ENCODE measurements at places on chromosomes 11 and 22.

DNA sequence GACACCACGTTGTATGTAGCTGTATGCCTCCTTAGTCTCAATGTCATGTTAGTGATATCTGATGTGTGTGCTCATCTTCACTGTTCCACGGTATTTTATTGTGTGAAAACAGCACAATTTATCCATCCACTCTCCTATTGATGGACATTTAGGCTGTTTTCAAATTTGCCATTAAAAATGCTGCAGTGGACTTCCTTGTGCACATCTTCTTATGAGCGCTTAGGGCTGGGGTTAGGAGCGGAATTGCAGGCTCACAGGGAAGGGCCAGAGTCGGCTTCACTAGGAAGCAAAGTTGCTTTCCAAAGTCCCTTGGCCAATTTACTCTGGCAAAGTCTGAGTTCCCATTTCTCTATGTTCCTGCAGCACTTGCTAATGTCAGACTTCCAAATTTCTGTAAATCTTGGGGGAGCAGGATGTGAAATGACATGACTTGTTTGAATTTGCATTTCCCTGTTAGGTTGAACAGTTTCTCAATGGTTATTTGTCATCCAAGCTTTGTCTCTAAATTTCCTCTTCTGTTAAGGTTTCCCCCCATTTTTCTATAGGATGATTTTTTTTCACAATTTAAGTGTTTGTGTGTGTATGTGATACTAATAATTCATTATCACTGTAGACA lies 75.4 kb downstream of the MYEOV start:
- DNase-seq, result no peak

- peak; percentile 95 for DNase-seq
Observed at GRCh38 chr11:94731880-94732601, 36.1 kb upstream of the AMOTL1 start.

- peak; percentile 90 for DNase-seq
Observed at GRCh38 chr22:49936018-49936972, 17.9 kb downstream of the CRELD2 start.

DNA sequence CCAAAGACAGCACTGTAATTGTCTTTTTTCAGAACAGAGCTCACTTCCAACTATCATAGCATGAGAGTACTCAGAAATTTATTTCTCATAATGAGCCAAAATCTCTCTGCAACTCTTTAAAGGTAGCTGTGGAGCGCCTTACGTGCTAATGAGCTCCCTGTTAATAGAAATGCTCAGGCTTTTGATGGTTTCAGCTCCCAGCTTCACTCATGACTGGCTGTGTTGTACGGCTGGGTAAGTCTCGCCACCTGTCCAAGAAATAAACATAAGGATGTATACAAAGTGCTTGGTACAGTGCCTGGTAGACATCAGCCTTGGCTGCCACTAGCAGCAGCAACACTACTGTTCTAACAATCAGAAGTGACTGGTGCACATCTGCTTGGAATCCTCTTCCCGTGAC lies 109.4 kb downstream of the LDLRAD3 start:
- DNase-seq, result no peak

DNA sequence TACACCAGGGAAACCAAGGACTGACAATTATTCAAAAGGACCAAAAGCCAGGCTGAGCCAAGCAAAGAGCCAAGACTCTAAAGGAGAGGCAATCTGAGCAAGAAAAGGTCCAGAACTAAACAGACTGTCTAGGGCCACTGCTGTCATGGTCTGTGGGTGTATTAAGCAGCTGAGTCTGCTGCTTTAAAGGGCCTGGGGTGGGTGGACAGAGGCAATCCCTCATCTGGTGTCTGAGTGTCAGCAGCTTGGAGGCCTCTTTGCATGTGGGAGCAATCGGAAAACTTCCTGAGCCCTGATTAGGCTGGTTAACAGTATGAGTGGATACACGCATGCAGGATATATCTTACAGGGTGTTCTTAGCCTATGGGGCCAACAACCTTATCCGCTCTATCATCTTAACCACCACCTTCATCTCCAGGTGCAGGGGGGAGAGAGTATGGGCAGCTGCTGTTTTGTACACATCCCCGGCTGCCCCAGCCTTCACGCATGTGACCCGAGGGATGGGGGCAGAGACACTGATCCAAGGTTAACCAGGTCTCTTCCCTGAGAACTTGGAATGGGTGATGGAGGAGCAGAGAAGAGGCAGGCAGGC lies 67.5 kb upstream of the TIMP3 start:
- no peak for DNase-seq

- DNase-seq, result no peak
Observed at GRCh38 chr11:91869686-91870085, 354.9 kb upstream of the FAT3 start.

DNA sequence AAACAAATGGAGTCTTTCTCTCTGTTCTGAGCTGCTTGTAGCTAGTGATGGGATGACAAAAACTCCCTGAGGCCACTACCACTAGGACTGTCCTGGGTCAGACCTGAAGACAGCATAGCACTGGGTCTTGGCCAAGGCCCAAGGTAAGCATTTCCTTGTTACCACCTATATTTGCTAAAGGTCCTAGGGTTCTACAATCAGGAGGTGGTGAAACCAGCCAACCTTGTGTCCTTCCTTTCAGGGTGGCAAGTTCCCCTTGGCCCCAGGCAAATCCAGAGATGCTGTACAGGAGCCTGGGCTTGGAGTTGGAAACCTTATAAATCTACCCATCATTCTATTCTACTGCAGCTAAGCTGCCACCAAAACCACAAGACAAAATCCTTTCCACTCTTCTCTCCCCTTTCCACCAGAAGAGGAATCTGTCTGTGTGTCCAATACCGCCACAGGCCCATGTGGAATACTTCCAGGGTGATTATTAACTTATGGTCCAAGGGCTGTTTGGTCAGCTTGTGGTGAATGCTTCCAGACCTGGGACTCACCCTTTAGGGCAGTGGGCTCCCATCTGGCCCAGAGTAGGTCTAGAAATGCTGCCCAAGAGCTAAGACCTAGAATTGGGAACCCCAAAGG lies 16.8 kb downstream of the SLC22A25 start:
- DNase-seq, result no peak

DNA sequence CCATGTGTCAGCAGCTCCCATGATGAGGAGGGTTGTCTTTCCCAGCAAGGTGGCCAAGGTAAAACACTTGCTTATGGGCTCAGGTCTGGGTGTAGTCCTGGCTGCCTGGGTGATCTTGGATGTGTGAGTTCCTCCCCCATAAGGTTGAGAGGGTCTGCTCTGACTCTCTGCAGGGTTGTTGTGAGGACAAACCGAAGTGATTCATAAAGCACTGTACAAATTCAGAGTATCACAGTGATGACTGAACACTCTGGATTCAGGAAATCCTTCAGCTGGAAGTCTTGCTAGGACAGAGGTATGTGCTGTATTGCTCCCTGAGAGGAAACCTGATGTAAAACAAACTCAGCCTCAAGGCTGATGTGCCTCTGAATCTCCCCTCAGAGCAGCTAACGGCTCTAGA lies 220.9 kb upstream of the PITPNB start:
- peak; percentile 93 for DNase-seq

- DNase-seq, result no peak
Observed at GRCh38 chr22:29208879-29209623, 3.4 kb downstream of the EMID1 start.

DNA sequence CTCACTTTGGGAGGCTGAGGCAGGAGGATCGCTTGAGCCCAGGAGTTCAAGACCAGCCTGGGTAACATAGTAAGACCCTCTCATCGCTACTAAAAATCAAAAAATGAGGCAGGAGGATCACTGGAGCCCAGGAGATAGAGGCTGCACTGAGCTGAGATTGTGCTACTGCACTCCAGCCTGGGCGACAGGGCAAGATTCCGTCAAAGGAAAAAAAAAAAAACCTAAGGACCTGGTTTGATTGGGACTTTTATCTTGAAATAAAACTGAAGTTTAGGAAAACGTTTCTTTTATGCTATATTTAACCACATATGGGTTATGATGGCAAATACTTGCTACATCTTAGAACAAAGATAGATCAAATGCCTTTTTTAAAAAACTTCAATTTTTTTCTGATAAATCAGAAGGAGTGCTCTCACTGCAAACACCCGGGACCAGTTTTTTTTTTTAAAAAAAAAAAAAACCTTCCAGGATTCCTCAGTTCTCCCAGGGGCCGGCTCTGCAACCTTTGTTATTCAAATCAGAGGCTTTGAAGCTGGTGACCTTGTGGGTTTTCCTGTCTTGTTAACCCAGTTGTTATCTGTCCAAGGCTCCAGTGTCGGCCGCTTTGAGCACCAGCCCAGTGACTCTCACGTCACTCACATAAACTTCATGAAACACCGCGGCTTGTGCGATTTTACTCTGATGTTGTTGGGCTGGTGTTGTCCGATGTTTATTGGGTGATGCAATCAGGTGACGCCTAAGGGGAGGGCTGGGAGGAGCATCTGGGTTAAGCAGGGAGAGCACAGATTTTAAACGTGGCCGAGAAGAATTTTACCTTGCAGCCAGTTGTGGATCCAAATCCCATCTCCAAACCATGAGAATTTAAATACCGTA lies 24.7 kb upstream of the SLC22A12 start:
- DNase-seq, result peak; percentile 88

GRCh38 chr11:66045177-66045639 lies 3.8 kb downstream of the GAL3ST3 start:
- DNase-seq, result peak; percentile 88

DNA sequence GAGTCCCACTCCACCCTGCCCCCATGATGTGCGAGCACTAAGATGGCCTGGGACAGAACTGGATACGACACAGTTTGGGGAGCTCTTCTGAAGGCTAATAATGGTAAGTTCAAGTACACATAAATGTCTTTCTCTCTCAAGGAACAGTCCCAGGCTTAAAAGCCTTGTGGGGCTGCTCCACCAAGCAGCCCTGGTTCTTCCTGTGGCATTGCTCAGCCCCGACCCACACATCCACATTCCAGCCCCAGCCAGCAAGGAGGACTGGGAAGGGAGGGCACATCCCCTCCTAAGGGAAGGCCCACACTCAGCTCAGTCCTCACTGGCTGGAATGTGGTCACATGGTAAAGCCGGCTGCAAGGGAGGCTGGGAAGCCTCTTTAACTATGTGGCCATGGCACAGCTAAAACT lies 13.3 kb upstream of the MB start:
- DNase-seq, result peak; percentile 78

- no peak for DNase-seq
Observed at GRCh38 chr11:16737818-16738192, 642 bp upstream of the C11orf58 start.

- no peak for DNase-seq
Observed at GRCh38 chr22:42470366-42471082, 38.3 kb upstream of the NFAM1 start.

GRCh38 chr11:45779602-45780001 lies 25.3 kb upstream of the SLC35C1 start:
- DNase-seq, result no peak

GRCh38 chr22:37140686-37141323 lies 8.9 kb downstream of the IL2RB start:
- no peak for DNase-seq

DNA sequence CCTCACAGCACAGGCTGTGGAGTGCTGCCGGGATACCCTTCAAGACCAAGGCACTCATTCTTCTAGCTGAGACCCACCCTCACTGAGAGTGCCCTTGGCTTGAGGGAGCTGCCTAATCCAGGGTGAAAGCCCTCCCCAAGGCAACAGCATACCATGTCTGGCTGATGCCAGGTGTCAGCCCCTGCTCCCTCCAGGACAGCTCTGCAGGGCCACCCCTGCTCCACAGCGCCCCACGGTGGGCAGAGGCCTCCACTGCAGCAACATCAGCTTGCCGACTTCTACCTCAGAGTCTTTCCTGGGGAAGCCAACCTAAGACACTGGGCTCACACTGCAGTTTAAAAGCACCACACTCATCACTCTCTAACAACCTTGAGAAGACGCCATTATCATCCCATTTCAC lies 29.0 kb downstream of the TTLL1 start:
- DNase-seq, result peak; percentile 19

DNA sequence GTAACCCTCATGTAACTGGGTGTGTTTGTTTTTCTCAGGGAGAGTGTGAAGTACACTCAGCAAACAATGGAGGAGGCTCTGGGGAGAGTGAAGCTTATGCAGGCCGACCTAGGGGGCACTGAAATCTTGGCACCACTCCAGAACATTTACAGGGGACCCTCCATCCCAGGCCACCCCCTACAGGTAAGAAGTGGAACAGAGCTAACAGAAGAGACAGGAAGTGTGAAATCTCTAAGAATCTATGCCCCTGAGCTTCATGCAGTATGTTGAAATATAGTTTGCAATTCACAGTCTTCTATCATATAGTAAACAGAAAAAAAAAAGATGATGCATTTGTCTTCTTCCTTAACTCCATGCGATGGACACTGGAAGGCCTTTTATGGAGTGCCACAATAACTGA lies 8.4 kb downstream of the VWA5A start:
- DNase-seq, result no peak

- DNase-seq, result no peak
Observed at GRCh38 chr11:71245601-71246391, 6.6 kb downstream of the SHANK2 start.

- peak; percentile 52 for DNase-seq
Observed at GRCh38 chr11:92929246-92929645, 40.2 kb upstream of the MTNR1B start.

DNA sequence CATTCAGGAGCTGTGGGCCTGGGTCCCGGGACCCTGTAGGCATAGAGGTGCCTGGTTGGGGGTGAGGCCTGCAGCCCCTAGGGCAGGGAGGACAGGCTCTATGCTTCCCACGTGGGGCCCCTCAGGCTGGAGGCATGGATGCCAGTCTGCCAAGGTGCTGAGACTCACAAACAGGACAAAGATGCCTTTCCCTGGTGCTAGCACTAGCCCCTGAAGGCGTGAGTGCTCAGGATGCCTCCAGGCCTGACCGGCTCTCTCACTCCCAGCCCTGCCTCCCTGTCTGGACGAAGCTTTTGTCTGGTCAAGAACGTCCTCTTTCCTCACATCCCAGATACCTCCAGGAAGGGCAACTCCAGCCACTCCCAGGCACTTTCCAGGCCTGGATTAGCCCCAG lies 2.1 kb downstream of the CDC42BPG start:
- DNase-seq, result no peak

- no peak for DNase-seq
Observed at GRCh38 chr11:6142936-6143335, 27.2 kb downstream of the OR52B2 start.

GRCh38 chr11:64631675-64632074 lies 40.7 kb downstream of the SLC22A12 start:
- no peak for DNase-seq

DNA sequence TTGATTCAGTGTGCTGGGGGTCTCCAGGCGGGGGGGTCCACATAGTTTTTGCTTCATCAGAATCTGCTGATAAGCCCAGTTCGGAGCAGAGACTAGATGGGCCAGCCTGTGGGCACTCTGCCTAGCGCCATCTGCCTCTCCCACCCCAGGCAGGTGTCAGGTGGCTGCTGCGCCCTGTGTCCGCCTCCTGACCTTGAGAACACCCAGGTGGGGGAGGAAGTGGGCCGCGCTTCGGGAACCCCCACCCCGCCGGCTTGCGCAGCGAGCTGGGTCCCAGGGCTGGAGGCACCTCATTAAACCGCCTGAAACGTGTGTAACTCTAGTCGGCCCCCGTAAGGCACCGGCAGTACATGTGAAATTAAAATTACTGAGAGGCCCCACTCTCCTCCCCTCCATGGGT lies 113.6 kb downstream of the KCNQ1 start:
- no peak for DNase-seq

GRCh38 chr11:70364178-70364577 lies 34.2 kb upstream of the CTTN start:
- no peak for DNase-seq

- no peak for DNase-seq
Observed at GRCh38 chr22:39352306-39352891, 2.6 kb downstream of the SYNGR1 start.

Data from GM23248 (cell line).